ENCODE measurements at places on chromosomes 11 and 22. TPM values are rescaled to one million over a fixed set of nuclear protein-coding genes. Genes with fewer than 3 reads are reported as not detected.
A peak's percentile ranks its signal among the peaks of the same experiment; 100 is the strongest.

GRCh38 chr11:118621071-118621783, 13.8 kb downstream of the PHLDB1 start:
- DNase-seq = peak; percentile 94

DNA sequence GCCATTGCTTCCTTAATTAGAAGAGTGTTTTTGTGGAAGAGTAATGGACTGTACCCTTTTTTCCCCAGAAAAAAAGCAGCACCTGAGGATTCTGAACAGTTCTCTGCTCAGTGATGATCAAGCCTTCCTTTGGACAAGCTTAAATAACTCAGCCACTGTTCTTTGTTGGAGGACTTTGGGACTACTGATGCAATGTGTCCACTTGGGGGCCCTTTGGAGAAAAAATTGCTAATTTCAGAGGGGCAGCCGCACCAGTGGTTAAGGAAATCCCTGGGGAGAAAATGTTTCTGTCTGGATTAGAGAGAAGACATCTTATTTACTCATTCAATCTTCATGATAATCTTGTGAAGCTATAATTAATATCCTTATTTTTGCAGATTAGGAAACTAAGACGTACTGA, 5.3 kb upstream of the KMT2A start:
- no peak for DNase-seq

GRCh38 chr22:35413624-35414023, 13.7 kb downstream of the MCM5 start:
- DNase-seq = no peak

- no peak for DNase-seq
These were observed 2.0 kb downstream of the RIC8A start for GRCh38 chr11:209275-210121.

GRCh38 chr22:30260276-30260675, 6.4 kb downstream of the OSM start:
- no peak for DNase-seq

GRCh38 chr22:41648432-41648831, 27.3 kb downstream of the XRCC6 start:
- DNase-seq = no peak

DNA sequence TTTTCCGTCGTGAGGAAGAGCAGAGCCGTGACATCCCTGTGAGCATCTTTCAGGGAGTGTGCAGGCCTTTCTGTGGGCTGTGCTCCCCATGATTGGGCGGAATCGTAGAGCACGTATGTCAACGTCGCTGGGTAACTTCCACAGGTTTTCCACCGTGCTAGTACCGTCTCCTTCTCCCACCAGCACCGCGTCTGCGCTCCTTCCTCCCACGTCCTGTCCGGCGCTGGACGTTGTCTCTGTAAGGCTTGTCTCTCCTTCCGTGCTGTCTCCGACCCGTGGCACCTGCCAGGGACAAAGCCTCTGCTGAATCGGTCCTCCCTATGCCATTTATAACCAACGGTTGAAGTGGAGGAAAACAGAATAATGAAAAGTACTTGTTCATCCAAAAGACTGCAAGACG, 386.7 kb downstream of the BRD1 start:
- DNase-seq = no peak

GRCh38 chr11:12185106-12185690, 74.8 kb downstream of the MICAL2 start:
- DNase-seq = no peak

- no peak for DNase-seq
These were observed 46.0 kb upstream of the OR9Q1 start for GRCh38 chr11:57977709-57978108.

DNA sequence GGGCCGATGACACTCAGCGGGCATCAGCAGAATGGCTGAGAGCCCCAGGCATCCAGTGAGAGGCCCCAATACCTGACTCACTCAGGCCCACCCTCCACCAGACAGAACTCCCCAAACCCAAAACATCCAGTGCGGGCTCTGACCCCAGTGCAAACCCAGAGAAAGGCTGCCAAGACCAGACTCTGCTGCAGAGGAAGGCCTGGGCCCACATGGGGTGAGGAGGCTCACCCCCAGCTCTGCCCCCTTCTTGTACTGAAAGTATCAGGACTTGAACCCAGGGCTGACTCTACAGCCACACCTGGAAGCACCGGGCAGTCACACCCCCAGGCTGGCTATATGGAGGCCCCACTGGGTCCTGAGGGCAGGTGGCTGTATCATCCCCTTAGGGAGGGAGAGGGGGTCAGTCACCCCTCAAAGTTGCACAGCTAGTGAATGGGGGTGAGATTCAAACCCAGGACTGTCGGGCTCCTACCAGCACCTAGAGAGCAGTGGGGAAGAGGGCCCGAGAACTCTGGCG, 49.3 kb downstream of the IGLL1 start:
- DNase-seq = no peak

DNA sequence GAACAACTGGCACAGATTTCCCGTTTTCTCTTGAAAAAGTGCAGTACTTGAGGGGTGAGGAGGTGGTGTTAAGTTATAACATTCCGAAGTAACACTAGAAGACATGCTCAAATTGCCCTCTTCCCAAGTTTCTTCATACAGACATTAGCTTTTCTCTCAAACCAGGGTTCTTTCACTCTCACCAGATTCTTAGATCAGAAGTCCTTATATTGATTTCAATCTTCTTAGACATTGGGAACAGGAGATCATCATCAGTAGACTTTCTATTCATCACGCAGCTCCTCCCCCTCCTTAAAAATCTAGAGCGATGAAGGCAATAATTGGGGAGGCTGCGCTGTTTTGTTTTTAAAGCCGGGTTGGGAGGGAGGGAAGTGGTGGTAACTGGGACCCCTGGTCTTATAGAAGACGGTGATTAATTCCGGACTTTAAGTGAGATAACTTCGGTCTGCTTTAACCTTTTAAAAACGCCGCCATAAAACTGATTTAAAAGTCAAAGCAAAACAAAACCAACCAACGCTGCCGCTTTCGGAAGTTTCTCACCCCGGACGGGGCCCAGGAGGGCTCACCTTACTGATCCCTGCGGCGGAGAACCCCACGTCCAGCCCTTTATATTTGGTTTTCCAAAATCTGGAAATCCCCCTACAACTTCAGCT, 665 bp downstream of the USP28 start:
- peak; percentile 50 for DNase-seq

- no peak for DNase-seq
These were observed 8.0 kb downstream of the MMP7 start for GRCh38 chr11:102522312-102523188.

DNA sequence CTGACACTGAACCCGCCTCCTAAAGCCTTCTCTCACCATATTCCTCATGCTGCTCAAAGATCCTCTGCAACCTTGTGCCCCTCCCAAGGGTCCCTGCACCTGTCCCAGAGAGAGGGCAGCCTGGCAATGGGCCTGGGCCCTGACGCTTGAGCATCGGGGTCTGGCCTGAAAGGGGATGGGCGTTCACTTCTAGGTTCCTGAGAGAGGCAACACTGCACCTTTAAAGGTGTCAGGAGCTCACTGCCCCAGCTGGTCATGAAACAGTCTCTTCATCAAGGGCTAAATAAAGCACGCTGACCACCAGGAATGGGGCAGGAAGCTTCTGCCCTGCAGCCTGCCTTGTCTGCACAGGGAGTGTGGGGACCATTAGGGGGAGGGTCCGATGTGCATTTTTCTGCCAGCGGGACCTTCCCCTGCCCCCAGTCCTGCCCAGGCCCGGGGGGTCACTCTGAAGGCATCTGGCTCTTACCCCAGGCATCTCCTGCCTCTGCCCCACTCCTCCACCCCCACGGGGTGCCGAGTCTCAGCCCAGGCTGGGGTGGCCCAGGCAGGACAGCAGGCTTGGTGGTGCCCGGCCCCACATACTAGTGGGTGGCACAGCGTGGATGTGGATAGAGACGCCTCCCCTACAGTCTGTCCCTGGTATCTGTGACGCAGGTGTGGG, 3.5 kb downstream of the C11orf21 start:
- no peak for DNase-seq

DNA sequence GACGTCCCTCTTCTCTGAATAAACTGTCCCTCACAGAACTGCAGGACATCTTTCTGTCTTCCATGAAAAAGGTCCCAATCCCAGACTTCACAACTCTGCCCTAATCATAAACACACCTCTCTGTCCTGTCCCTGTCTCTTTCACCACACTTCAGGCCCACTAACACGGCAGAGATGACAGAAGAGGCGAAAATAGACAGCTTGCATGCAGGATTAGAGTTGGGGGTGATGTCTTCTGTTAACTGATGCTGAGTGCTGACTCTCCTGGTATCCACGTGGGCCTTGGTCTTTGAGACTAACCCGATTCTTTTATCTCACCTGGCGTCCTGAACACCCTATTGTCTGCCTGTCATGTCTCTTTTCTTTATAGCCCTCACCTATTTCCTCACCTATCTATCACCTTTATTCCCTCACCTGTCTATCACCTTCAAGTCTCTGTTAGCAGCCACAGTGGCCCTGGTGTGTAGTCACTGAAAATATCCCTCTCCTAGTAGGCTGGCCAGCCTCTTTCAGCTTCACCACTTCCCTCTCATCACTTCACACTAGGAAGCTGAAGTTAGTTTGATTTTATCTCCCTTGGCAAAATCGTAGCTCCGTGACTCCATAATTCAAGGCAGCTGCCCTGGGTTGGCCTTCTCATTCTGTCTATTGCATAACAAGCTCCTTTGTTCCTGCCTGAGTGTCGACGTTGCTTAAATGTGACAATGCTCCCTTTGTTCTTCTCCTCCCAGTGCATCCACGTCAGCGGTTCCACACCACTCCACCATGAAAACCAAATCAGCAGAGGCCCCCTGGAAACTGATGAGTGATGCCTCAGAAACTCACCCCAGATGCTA, 30.6 kb upstream of the DRD2 start:
- peak; percentile 95 for DNase-seq

MYO18B gene
- total RNA-seq = not detected

TENM4 gene
- 5.5 TPM for total RNA-seq

MPEG1 gene
- total RNA-seq = not detected

H19 gene
- total RNA-seq = 0.17 TPM

CHRNA10 gene
- total RNA-seq = 0.86 TPM

INPP5J gene
- 0.49 TPM for total RNA-seq

YAP1 gene
- 61.6 TPM for total RNA-seq

Data from M059J (cell line).